ENCODE measurements at places on chromosomes 6 and 20. TPM values are rescaled to one million over a fixed set of nuclear protein-coding genes. Genes with fewer than 3 reads are reported as not detected.
A peak's percentile ranks its signal among the peaks of the same experiment; 100 is the strongest.

DNA sequence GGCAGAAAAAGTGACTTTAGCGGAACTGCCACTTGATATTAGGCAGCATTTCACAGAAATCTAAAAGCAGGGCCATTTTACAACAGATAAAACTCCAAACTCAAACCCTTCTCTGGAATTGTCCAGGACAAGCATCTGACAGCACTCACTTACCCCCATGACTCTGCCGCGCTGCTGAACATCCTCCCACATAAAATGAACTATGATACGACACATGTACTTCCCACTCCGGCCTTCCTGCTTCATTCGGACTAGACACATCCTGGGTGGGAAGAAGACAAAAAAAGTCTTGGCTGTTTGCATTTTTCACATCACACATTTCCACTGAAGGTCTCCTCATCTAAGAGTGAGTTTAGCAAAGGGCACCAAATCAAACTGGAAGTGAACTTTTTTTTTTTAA lies 54.8 kb upstream of the FAM83C start:
- no peak for DNase-seq

DNA sequence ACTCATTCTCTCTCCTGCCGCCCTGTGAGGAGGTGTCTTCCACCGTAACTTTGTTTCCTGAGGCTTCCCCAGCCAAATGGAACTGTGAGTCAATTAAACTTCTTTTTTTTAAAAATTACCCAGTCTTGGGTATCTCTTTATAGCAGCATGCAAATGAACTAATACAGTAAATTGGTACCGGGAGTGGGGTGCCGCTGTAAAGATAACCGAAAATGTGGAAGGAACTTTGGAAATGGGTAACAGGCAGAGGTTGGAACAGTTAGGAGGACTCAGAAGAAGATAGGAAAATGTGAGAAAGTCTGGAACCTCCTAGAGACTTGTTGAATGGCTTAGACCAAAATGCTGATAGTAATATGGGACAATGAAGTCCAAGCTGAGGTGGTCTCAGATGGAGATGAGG lies 55.8 kb downstream of the EPB41L2 start:
- no peak for DNase-seq

GRCh38 chr6:3345836-3346235 lies 87.1 kb downstream of the PSMG4 start:
- DNase-seq: no peak

GRCh38 chr6:152318278-152318677 lies 318.9 kb downstream of the SYNE1 start:
- no peak for DNase-seq

DNA sequence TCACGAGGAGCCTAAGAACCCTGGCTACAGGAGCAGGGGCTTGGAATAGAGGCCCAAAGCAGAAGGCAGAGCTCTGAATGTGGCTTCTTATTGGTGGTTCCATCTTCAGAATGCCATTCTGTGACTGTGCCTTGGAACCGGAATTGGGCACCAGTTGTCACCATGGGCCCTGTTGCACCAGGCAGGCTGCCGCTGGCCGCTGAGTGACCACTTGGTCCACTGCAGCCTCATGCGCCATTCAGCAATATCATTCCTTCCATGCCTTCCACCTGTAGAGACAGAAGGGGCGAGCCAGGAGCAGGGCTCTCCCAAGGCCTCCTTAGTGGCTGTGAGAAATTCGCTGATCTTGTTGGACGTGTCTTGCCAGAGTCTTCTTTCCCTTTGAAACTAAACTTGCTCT lies 270.3 kb upstream of the CHD6 start:
- DNase-seq: no peak

DNA sequence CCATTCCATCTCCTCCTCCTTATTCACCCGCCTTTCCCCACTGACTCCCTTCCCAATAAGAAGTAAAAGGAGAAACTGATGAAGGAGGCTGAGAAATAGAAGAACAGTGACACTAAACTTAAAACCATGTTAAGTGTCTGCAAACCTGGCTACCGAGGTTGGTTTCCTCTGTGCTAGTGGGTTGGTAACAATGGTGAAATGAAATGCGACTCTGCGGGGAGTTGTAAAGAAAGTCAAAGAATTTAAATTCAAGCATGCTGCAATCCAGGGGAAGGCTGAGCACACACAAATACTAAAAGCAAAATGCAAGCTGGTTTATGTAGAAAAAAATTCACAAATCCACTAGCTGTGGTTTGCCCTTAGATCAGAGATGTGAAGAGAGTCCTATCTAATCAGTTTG lies 155.2 kb upstream of the PDE10A start:
- DNase-seq: no peak

DNA sequence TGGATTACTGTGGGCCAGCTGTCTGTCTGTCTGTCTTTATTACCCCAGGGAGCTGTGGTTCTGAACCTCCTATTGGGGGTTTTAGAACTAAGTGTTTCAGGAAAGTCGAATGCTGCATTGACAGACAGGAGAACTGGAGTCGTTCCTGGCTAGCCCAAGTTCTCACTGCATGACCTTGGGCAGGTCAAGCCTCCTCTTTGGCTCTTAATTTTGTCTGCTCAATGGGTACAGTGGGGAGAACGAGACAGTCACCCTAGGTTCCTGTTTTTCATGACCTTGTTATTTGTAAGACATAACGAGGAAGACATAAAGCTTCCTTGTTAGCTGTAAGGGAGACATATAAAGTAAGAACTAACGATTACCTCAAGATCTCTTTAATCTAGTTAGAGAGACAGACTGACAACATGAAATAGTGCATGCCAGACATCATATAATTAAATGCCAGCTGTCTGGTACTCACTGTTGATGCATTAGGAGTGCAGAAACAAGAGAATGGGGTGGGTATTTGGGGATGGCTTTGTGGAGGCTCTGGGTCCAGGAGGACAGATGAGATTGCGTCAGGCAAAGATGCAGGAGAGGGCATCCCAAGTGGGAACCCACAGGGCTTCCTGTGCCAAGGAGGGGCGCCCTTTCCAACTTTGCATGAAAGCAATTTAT lies 3.7 kb upstream of the CCDC167 start:
- DNase-seq: peak; percentile 29

- DNase-seq: no peak
Observed at GRCh38 chr6:31592396-31592771, 422 bp downstream of the NCR3 start.

DNA sequence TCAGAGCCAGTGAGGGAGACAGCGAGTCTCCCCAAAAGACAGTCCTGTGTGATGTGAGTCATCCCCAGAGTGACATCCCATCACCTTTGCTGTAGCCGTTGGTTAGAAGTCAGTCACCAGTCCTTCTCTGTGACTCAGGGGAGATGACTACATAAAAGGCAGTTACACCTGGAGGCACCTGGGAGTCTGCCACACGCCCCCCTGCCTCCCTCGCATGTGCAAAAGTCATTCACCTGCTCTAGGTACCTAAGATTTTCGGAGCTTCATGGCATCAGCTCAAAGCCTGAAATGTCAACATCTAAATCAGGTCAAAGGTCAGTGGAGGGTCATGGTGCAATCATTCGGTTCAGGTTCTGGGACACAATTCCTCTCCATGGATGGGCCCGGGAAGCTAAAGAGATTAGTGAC lies 50.3 kb downstream of the PRR18 start:
- DNase-seq: no peak

DNA sequence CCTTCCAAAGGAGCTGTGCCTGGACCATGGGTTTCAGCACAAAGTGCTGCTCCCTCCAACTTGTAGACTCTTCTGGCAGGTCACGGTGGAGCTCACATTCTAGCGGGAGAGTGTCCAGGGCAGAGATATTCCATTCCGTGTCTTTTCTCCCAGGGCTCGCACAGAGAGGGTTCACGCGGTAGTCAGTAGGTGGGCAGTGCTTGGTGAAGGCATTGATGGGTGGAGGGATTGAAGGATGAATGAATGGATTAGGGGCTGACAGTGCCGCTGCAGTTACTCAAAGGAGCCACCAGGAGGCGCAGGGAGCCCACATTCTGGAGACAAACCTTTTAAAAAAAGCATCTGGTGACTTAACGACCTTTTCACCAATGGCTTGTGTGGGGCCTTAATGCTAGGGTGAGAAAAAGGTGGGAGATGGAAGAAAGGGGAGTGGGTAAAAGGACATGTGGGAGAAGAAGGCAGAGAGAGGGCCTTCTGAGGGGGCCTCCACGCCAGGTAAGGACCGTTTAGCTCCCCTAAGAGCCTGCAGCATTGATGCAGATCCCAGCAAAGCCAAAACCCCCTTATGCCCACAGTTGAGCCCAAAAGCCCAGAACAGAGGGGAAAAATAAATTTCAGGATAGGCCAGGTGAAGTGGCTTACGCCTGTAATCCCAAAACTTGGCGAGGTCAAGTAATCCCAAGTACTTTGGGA lies 17.5 kb upstream of the FAM110A start:
- no peak for DNase-seq

GRCh38 chr20:2753461-2754040 lies 46.9 kb downstream of the CPXM1 start:
- no peak for DNase-seq

DNA sequence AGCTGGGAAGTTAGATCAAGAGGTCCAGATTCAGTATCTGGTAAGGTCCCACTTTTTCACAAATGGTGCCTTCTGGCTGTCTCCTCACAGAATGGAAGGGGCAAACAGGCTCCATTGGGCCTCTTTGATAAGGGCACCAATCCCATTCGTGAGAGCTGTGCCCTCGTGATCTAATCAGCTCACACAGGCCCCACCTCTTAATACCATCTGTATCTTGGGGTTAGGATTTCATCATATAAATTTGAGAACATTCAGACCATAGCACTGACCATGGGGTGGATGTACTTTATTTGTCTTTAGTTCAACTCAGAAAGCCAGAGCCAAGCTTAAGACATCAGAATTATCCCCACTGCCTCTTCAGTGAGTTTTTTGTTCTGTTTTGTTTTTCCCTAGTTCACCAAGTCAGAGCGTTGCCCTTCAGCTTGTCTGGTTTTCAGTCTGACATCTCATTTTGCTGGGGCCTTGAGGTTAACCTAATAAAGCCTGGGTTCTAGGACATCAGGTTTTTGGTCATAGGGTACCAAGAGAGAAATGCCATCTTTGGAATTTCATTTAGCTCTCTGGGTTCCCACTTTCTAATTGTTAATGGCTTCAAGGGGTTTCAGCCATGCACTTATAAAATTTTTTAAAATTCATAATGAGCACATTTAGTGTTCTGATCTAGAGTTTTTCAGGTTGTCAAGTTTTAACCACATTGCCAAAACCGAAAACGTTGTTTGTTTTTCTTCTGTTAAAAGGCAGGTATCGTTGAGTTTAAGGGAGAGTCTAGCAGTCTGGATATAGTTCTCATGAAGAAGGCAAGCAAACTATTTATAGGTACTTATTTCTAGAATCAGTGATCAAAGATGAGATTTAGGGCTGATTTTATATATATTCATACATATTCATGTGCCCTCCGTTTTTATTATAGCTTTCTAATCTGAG lies 19.0 kb downstream of the SENP6 start:
- DNase-seq: no peak

GRCh38 chr6:168950858-168951214 lies 302.8 kb downstream of the THBS2 start:
- no peak for DNase-seq

GRCh38 chr6:140736231-140736630 lies 1361.8 kb upstream of the CITED2 start:
- DNase-seq: no peak

DNA sequence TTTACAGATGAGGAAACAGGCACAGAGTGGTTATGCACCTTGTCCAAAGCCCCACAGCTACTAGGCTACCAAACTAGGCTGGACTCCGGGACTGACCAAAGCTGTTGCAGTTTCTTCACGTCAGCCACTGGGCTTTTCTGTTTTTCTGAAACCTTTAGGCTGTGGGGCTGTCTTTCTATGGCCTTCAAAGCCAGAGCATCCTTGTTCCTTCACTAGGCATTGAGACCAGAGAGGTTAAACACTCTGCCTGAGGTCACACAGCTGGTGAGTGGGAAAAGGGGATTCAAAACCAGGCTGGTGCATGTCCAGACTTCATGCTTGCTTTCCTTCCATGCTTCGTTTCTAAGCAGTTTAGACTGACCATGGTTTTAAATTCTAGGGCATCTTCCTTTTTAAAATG lies 97.5 kb upstream of the KCNG1 start:
- no peak for DNase-seq

DNA sequence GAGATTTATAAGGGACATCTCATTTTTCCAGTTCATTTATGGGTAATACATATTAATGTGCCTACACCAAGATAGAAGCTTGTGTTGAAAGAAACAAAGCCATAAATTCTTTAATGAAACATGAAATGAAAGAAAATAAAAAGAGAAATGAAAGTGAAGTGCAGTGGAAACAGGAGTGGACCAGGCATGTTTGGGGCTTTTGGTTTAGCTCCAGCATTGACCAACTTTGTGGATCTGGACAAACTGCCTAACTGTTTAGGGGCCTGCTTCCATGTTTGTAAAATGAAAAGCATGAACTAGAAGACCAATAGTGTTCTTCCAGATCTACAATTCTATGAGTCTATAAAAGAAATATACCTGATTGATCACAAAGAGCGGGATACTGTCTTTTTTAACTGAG lies 124.9 kb downstream of the GJA10 start:
- DNase-seq: no peak

GRCh38 chr6:170296746-170297575 lies 6.1 kb upstream of the DLL1 start:
- peak; percentile 86 for DNase-seq

DNA sequence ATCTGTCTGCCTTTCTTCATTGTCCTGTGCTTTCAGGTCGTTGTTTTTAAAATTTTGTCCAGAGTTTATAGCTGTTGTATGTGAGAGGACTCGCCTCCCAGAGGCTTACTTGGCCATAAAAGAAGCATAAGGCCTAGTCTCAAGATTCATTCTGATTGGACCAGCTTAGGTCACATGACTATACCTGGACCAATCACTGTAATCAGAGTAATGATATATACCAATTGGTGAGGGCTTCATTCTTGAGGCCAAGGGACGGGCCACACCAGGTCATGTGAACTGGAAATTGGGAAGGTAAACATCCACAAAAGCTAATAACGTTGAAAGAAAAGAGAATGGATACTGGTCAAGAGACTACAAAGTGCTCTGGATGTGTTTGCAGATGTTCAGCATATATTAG lies 141.4 kb upstream of the SULF2 start:
- no peak for DNase-seq

DNA sequence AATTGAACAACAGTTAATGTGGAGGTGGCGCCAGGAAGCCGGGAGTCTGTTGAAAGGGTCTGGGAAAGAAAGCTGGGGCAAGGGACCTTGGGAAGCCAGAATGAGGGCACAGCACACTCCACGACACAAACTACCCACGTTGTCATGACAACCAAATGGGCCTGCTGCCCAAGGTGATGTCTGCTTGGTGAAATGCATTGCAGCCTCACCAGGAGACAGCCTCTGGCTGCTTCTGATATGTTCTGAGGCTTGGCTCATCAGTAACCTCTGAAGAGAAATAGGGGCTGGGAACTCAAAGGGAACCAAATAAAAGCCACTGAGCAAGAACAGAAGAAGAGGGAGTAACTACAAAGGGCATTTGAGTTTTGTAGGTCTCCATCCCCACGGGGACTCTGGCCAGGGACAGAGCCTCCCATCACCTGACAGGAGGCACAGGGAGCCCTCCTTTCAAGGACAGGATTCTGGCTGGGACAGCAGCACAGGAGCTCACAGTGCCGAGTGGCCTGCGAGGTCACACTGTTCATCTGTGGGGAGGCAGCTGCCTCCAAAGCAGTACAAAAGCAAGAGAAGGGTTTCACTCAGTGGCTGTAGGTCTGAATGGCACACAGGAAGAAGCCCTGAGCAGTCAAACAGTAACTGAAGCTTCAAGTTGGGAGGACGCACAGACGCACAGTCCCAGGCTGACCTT lies 44.6 kb upstream of the KCNK16 start:
- no peak for DNase-seq

The RBM38 gene
- 12.0 TPM for total RNA-seq

The CRISP2 gene
- not detected for total RNA-seq

The SNAI1 gene
- total RNA-seq: 15.1 TPM

The DEFB126 gene
- total RNA-seq: not detected

The PLA2G7 gene
- not detected for total RNA-seq

The MUCL3 gene
- not detected for total RNA-seq
